ENCODE measurements at places on chromosomes 6 and 20. TPM values are rescaled to one million over a fixed set of nuclear protein-coding genes. Genes with fewer than 3 reads are reported as not detected.

Gene IRAK1BP1
- 3.9 TPM for polyA plus RNA-seq

Gene ASIP
- polyA plus RNA-seq = 15.1 TPM

Gene PHACTR1
- 0.77 TPM for polyA plus RNA-seq

Gene TRAPPC3L
- polyA plus RNA-seq = 0.10 TPM

Gene MROH8
- polyA plus RNA-seq = 4.4 TPM

Gene GUCA1A
- not detected for polyA plus RNA-seq

Gene RIPOR3
- polyA plus RNA-seq = 3.4 TPM

Gene BACH2
- polyA plus RNA-seq = 0.09 TPM

Gene LCA5
- polyA plus RNA-seq = 1.1 TPM

Gene PDE7B
- 2.5 TPM for polyA plus RNA-seq

Gene KCNQ2
- 81.6 TPM for polyA plus RNA-seq

Gene EMILIN3
- 1.2 TPM for polyA plus RNA-seq

Gene SIRPD
- not detected for polyA plus RNA-seq

Gene VWA7
- 8.1 TPM for polyA plus RNA-seq
